ELR (cell line): ENCODE measurements at places on chromosomes 7 and 10.

DNA sequence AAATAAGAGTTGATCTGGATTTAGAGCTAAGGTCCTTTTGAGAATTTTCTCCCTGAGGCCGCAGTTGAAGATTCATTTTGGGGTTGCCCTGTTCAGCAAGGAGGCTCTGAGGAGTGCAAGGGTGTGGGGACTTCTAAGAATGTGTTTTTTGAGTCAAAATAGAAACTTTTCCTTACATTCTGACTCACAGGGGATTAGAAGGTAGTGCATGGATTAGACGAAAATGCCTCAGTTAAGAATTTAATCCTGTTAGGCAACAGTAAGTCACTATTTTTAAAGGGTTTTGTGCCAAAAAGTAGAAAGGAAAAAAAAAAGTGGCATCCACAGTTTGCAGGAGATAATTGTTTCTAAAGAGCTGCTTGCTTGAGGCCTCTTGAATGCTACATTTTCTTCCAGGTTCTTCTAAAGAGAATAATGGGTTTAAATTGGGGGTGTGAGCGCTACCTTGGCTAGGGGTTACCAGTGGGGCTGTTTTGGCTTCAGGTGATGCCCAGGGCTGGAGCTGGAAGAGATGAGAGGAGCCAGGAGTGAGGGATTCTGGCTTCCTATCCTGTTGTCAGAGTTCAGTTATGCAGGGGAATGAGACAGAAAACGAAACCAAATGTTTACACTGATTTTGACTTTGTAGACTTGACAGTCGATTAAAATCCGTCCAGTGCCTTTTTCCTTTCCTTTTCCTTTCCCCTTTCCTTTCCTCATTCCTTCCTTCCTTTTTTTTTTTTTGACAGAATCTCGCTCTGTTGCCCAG is 52.9 kb downstream of the BAMBI start:
- no peak for DNase-seq

DNA sequence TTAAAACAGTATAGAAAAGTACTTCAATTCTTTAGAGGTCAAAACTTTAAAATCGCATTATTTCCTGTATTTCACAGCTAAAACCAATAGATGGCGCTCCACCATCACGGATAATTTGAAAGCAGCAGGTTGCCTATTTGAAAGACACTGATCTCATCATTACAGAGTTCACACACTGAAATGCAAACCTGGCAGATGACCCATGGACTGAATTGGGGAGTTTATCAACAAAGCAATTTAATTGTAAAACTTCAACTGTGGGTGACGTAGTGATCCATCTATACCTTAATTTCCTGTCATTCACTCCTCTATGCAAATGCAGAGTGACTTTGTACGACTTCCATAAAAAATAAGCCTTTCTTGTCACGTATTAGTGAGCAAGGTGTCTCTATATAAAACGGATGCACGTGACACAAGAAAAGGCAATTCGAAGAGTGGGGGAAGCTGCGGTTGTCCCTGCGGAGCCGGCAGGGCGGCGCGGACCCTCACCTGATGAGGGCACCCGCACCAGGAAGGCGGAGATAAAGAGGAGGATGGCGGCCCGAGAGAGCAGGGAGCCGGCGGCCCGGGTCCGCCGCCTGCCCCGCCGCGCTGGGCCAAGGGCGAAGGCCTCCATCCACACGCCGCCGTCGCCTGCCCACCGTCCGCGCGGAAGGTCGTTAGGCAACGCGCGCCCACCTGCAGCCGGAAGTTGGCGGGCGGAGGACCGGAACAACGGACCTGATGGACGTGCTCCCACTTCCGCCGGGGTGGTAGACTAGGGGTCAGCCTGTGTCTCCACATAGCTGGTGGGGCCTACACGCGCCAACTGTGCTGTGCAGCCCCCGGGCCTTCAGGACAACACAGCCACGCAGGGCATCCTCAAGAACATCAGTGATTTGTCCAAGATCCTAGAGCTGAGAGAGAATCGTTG is at the start of gene ZPBP:
ZPBP (minus strand) TSS at position 668 of the 913 bp plus-strand sequence; CDS start at position 616, 52 bp downstream.
- DNase-seq: peak; percentile 25

DNA sequence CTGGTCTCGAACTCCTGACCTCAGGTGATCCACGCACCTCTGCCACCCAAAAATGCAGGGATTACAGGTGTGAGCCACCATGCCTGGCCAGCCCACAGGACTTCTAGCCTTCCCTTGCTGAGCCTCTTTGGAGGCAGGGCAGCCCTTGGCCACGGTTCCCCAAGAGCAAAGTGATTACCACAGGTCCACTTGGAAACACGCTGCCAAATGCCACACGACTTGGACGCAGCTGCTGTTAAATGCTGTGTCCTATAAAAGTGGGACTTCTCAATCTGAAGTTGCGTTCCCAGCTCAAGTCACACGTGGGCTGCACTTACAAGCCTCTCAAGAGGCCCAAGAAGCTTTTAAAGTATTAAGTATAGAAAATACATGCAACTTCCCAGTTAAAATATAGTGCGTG is 30.1 kb downstream of the CTBP2 start:
- no peak for DNase-seq

GRCh38 chr7:17055596-17055995 is 173.8 kb upstream of the AGR3 start:
- no peak for DNase-seq

- no peak for DNase-seq
Observed at GRCh38 chr10:80041162-80041561, 37.3 kb upstream of the TMEM254 start.

- no peak for DNase-seq
Observed at GRCh38 chr7:105743351-105744090, 132.9 kb downstream of the ATXN7L1 start.

DNA sequence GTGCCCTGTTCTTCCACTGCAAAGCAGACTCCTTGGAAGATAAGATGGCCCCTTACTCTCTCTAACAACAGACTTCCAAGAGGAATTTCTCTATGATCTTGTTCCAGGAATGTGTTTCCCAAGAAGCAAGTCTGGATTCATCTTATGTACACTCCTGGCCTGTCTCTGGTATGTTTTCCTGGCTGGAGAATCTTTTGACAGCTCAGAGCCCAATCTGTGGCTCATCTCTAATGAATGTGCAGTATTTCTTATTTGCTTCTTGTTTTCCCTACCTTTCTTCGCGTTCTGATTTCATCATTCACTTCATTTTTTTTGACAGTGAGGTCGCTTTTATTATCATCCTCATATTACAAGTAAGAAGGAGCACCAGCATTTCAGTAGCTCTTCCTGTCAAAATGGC is 53.0 kb upstream of the PITRM1 start:
- peak; percentile 60 for DNase-seq

- no peak for DNase-seq
Observed at GRCh38 chr7:19101472-19101871, 16.0 kb downstream of the TWIST1 start.

GRCh38 chr10:99435986-99436638 is 5.7 kb upstream of the GOT1 start:
- peak; percentile 69 for DNase-seq

GRCh38 chr7:70805360-70805759 is 326.6 kb upstream of the GALNT17 start:
- no peak for DNase-seq

DNA sequence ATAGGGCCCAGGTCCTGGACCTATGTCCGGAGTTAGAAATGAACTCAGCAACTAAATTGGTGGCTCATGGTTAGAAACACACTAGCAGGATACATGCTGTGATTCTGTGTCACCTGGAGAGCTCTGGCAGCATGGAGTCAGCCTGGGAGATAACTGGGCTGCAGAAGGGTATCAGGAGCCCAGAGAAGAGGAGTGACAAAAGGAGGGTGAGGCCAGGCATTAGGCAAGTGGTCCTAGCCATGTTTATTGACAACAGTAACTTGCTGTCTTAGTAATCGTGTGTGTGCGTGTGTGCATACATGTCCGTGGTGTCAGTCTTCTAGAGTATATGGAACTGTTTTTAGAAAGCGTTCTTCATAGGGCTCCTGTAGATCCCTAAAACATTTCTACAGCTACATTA is 157.5 kb upstream of the PHYHIPL start:
- no peak for DNase-seq

- DNase-seq: peak; percentile 45
Observed at GRCh38 chr7:158828133-158829020, 932 bp downstream of the ESYT2 start.

GRCh38 chr7:30329716-30330115 is 45.3 kb downstream of the ZNRF2 start:
- DNase-seq: no peak

DNA sequence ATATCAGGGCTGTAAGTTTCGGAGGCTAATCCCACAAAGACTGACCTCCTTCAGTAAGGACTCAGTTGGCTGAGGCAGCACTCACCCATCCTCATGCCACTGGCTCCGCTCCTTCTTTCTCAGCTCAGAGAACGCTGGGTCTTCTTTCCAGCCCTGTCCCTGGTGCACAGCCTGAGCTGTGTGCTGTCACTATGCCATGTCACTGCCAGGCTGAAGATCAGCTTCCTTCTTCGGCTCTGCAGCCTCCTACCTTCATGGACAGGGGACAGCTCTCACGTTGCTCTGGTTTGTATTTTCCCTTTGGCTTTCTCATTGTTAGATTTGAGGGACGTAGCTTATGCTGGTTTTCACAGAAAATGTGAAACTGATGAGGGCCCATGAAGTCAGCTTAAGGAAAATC is 437.3 kb downstream of the GLRX3 start:
- no peak for DNase-seq

DNA sequence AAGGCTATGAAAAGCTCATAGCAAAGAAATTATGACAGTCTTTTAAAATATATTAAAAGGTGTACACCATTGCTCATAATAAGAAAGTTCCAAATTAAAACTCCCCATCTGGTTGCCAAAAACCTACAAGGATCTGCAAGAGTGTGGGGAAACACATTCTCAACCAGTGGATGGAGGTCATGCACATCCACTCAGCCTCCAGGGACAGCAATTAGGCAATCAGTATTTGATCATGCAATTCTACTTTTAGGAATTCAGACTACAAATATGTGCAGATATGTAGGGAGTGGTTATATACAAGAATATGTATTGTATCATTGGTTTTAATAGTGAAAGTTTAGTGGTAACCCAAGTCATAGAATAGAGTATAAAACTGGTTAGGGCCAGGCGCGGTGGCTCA is 157.8 kb downstream of the FGFR2 start:
- no peak for DNase-seq
